ENCODE measurements at places on chromosomes 11 and 22.

DNA sequence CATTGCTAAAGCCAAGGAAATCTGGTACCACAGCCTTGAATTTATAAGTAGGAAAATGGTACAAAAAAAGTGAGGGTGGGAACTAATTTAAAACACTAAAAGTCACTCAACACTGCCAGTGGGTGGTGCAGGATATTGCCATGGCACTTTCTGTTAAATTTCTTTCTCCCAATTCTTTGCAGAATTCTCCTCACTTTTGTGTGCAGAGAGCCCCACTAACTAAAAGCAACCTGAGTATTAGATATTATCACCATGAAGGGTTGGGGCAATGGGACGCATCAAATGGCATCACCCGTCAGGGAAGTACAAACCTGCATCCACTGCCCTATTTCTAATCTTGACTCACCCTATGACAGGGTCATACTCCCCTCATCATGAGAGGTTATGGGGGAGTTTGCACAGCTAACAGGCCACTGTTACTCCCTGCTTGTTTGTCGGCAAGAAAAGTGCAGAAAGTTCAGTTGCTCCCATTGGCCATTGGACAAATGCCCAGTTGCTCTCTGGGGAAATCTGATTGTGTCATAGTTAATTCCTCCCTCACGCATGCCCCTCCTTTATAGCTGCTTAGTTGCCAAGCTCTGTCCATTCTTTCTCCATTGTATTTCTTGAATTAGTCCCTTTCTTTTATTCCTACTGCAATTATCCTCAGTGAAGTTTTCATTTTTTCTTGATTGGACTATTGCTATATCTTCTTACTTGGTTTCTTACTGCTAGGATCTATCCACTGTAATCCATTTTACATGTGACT is 93.8 kb upstream of the BLID start:
- DNase-seq: no peak

DNA sequence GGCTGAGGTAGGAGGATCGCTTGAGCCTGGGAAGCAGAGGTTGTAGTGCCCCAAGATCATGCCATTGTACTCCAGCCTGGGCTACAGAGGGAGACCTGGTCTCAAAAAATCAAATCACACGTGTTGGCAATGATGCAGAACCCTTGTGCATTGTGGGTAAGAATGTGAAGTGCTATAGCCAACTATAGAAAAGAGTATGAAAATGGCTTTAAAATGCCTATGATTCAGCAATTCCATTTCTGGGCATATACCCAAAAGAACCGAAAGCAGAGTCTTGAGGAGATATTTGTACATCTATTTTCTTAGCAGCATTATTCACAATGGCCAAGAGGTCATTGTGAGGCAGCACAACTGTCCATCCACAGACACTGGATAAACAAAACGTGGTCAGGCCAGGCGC is 2.6 kb upstream of the FADS3 start:
- no peak for DNase-seq

- DNase-seq: no peak
Measured at GRCh38 chr11:118909619-118910308, 16.0 kb downstream of the BCL9L start.

DNA sequence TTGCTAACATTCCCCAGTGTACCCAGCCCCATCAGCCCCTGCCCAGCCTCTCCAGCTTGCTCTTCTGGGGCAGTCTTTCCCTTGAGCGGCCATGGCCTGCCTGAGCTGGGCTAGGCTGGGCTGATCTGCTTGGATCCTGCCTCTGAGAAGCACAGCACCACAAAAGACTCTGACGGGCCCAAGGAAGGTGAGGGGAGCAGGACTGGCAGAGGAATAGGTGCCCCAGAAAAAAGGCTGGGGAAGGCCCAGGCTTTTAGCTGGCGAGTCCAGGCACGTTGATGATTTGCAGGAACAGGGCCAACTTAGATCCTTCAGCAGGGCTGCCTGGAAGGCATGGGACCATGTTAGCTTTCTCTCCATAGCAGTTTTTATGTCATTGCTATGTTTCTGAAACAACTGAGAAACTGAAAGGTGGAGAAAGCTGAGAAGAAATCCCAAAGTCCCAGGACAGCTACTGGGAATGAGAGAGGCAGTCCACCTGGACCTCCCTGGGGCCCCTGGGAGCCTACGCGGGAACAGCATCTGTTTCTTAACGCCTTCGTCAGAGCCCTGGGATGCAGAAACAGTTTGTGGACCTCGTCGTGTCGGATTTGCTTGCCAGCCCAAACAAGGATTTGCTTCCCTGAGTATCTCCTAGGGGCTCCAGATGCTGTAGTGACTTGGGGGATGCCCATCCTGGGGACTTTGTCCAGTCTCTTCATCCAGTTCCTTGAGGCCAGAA is 24.4 kb upstream of the FXYD6 start:
- DNase-seq: no peak

GRCh38 chr11:66494935-66495334 is 14.7 kb downstream of the DPP3 start:
- DNase-seq: no peak

GRCh38 chr11:128179039-128179438 is 408.3 kb downstream of the ETS1 start:
- no peak for DNase-seq

All from stimulated activated CD4-positive, alpha-beta T cell treated with anti-CD3 and anti-CD28 coated beads, Interleukin-1b, Interleukin-23, amount 100 ng/mL, for 1 hour (primary cell).